Activated T-helper 17 cell treated with anti-CD3 and anti-CD28 coated beads, Interleukin-2, amount 50 U/mL, for 72 hours (primary cell): ENCODE measurements at places on chromosomes 6 and 20. TPM values are rescaled to one million over a fixed set of nuclear protein-coding genes. Genes with fewer than 3 reads are reported as not detected.

DNA sequence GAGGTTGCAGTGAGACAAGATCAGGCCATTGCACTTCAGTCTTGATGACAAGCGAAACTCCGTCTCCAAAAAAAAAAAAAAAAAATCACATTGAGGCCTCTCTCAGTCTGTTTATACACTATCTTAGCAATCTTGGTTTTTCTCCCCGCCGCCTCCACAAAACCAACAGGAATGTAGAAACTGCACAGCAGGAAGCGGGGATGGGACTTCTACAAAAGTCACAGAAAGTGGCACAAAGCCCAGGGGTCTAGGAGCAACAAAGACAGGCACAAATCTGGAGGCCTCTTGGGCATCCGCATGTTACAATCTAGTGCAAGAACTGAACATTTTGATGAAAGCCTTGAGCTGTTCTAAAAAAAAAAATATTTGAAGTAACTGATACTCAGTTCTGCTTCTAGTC lies 48.6 kb downstream of the KDM1B start:
- H3K4me1 ChIP-seq, result no peaks in the 10 kb centered on the region
- H3K36me3 ChIP-seq, result peaks cover 52% of the 10 kb centered on the region
- no peak overlapping the region for H3K27ac ChIP-seq
- no peaks in the 10 kb centered on the region for H3K27me3 ChIP-seq
- ATAC-seq, result no peak
- H3K4me3 ChIP-seq, result no peak overlapping the region

The SAMD3 gene
- 1.4 TPM for total RNA-seq

- ATAC-seq, result no peak
- no peak overlapping the region for H3K4me3 ChIP-seq
- H3K36me3 ChIP-seq, result no peaks in the 10 kb centered on the region
- H3K27ac ChIP-seq, result no peak overlapping the region
- peaks cover 28% of the 10 kb centered on the region for H3K4me1 ChIP-seq
Observed at GRCh38 chr6:45003387-45003786, 324.7 kb upstream of the RUNX2 start.

The C20orf141 gene
- not detected for total RNA-seq

GRCh38 chr6:44682987-44683779 lies 295.7 kb downstream of the CDC5L start:
- peaks cover 5% of the 10 kb centered on the region for H3K4me1 ChIP-seq
- no peaks in the 10 kb centered on the region for H3K27me3 ChIP-seq
- H3K27ac ChIP-seq, result no peak overlapping the region
- no peak overlapping the region for H3K4me3 ChIP-seq
- no peak for ATAC-seq
- H3K36me3 ChIP-seq, result no peaks in the 10 kb centered on the region
